ENCODE measurements at places on chromosomes 6 and 20. TPM values are rescaled to one million over a fixed set of nuclear protein-coding genes. Genes with fewer than 3 reads are reported as not detected.
A peak's percentile ranks its signal among the peaks of the same experiment; 100 is the strongest.

BCKDHB gene
- 23.8 TPM for total RNA-seq

RNASET2 gene
- total RNA-seq, result 41.5 TPM

RBBP8NL gene
- 13.5 TPM for total RNA-seq

BPI gene
- not detected for total RNA-seq

HLA-DMA gene
- 2.1 TPM for total RNA-seq

BCAS1 gene
- 0.20 TPM for total RNA-seq

HLA-F gene
- total RNA-seq, result 2.5 TPM

GJE1 gene
- total RNA-seq, result not detected

FAM83B gene
- 12.2 TPM for total RNA-seq

COL19A1 gene
- 0.18 TPM for total RNA-seq

BNIP5 gene
- not detected for total RNA-seq

DNA sequence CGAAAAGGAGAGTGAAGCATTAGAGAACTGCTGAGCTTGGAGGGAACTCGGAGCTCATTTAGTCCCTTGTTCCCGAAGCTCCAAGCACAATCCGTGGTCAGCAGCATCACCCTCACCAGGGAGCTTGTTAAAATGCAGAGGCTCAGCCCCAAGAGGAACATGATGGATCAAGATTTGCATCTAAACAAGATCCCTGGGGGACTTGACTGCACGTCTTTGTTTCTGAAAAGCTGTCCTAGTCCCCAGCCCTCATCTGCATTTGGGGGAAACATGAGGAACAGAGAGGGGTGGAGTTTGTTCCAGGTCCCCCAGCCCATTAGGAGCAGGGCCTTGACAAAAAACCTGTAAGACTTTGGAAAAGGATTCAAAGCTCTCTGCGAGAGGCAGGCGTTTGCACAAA is 4.1 kb upstream of the LBP start:
- no peak for DNase-seq

DNA sequence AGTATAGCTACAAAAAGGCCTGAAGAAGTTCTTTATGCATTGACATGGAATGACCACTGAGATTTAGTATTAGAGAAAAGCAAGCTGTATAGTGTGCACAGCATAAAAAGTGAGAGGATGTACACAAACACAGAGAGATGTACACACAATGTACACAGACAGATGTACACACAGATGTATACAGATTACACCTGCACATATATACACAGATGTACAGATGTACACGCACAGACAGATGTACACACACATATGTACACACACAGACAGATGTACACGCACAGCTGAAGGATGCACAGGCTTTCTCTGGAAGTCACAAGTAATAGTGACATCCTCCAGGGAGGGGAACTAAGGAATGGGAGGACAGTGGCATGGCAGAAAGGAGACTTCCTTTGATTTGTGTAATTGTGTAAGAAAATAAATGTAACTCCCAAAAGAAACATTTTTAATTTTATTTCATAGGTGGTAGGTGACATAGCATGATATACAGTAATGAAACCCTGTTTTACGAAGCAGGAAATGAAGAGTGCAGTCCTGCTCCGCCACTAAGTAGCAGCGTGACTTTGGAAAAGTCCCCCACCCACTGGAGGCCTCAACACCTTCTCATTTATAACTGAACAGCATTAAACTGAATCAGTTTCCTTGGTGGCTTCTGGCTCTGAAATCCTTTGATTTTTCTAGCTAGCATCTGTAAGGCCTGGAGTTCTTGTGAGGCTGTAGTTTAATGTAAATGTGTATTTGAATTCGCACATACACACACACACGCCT is 14.1 kb downstream of the NFATC2 start:
- no peak for DNase-seq

DNA sequence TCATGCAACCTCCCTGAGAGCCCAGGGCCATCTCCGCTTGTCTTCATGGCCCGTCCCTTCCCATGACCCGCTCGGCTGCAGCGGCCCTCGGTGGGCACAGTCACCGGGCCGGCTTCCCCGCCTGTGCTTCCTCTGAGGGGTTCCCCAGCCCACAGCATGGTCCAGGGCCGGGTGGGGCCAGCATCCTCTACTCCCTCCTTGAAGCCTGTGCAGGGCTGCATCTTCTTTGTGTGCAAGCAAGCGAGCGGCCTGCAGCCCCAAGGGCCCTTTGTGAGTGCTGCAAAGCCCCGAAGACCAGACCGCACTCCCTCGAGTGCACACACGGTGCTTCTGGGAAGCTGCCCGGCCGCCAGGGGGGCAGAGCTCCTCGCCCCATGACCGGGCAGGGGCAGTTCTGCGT is 265.8 kb downstream of the TAF4 start:
- no peak for DNase-seq

GRCh38 chr20:2080532-2081224 is 20.9 kb upstream of the STK35 start:
- DNase-seq, result no peak

DNA sequence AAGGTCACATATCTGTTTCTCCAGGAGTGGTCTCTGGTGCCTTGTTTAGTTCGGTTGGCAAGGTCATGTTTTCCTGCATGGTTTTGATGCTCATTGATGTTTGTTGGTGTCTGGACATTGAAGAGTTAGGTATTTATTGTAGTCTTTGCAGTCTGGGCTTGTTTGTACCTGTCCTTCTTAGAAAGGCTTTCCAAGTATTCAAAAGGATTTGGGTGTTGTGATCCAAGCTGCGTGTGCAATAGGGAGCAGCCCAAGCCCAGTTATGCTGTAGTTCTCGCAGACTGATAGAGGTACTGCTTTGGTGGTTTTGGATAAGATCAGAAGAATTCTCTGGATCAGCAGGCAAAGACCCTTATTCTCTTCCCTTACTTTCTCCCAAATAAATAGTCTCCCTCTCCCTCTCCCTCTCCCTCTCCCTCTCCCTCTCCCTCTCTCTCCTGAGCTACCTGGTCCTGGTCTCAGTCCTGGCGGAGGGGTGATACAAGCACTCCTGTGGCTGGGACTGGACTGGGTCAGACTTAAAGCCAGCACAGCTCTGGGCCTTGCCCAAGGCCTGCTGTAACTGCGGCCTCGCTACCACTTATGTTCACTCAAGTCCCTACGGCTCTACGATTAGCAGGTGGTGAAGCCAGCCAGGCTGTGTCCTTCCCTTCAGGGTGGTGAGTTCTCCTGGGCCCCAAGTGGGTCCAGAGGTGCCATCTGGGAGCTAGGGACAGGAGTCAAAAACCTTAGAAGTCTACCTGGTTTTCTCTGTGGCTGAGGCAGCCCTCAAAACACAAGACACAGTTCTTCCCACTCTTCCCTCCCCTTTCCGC is 27.3 kb upstream of the GRM4 start:
- peak; percentile 34 for DNase-seq

- no peak for DNase-seq
Measured at GRCh38 chr6:56838965-56839364, 115.9 kb upstream of the BEND6 start.

- DNase-seq, result no peak
Measured at GRCh38 chr6:10276106-10276505, 138.8 kb downstream of the TFAP2A start.

- DNase-seq, result no peak
Measured at GRCh38 chr20:36467076-36467999, 74.0 kb upstream of the MYL9 start.

DNA sequence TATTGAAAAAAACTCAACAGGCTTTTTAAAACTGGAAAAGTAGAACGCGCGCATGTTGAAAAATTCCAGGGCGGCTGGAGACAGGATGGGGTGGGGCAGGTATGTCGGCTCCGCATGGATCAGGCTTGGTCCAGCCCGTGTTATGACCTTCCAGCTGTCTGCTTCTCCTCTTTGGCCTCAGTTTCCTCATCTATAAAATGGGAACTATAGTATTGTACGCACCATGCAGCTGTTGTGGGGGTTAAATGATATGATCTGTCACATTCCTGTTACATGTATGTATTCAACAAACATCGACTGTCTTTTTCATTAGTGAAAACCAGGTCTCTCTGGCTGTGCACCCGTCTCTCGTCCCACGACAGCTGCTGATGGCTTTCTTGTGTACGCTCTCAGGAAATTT is 18.8 kb downstream of the PHACTR3 start:
- no peak for DNase-seq

DNA sequence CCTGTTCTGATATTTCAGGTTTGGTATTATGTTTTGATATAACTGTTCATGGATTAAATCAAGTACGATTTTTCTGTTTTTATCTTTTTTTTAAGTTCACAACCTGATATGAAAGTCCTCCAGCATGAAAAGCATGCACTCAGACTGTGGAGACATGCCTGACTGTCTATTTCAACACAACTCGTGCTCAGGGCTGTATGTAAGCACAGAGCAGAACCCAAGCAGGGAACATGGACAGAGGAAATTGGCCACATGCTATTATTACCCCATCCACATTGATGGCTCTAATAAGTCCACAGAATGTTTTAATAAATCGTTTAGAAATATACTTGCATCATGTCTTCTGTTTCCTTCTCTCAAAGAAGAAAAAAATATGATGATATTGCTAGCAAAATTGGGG is 730.4 kb downstream of the C6orf118 start:
- DNase-seq, result no peak

GRCh38 chr20:37236462-37236861 is 25.2 kb downstream of the GHRH start:
- DNase-seq, result no peak

DNA sequence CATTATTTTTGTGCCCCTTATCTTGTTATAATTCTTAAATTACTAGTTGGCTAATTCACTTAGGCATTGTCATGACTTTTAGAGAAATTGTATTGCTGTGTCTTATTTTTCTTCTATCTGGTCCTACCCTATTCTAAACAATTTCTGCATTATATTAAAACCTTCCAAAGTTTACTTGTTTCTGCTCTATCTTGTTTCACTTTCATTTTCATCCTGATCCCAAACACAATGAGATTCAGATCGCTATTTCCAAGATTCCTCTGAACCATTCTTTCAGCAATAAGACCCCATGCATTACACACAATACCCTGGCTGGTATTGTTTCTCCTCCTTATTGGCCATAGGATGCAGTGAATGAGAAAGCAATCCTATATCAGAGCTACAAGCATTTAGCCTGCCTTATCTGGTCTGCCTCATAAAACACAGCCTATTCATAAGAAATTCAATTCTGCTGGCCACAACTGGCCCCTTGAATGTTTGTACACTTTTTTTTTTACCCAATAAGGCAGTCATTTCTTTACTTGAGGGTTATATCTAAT is 69.9 kb upstream of the POU3F2 start:
- DNase-seq, result no peak

DNA sequence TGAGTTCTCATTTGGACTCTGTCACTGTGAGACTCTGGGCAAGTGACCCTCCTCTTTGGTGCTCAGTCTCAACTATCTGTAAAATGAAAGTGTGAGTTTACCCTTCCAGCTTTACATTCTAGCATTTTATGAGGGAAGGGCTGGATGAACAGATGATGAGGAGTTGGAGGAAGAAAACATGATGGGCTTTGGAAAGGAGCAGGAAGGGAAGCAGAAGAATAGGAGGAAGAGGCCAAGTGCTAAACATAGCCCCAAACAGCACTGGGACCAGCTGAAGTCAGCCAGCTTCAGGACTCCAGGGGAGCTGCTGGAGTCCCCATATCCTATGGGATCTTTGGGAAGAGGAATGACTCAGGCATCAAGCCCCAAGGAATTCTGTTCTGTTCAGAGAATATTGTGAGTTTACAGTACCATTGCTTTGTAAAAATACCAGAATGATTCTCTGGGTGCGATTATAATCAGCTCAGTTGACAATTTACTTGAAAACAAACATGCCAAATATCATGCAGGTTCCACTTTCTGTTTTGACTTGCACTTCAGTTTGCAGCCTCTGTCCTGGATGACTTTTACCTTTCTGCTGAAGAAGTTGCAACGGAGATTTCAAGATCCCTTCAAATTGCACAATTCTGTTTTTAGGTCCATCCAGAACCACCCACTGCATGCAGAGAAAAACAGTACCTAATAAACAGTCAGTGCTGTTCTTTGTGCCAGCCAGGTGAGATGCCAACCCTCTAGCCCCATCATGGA is 3.2 kb downstream of the CD40 start:
- no peak for DNase-seq

- DNase-seq, result no peak
Measured at GRCh38 chr6:71460933-71461332, 172.3 kb downstream of the OGFRL1 start.

- DNase-seq, result no peak
Measured at GRCh38 chr6:131424016-131424415, 149.0 kb upstream of the ARG1 start.

DNA sequence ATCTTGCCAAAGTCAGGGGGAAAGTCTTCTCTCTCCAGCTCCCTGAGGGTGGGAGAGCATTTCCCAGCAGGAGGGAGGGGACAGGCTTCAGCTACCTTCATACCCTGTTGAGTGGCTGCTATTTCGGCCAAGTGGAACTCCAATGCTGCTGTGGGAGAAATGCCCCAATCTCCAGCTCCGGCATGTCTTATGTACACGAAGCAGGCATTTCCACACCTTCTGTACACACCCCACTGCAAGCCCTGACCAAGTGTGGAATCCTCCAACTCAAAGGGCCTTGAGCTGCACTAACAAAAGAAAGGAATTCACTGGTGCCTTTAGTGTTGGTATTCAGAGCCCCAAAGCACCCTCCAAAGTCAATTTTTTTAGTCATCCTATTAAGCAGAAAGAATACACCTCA is 313.6 kb upstream of the NT5E start:
- DNase-seq, result no peak

- DNase-seq, result no peak
Measured at GRCh38 chr20:51379601-51380341, 162.7 kb downstream of the NFATC2 start.

- DNase-seq, result no peak
Measured at GRCh38 chr20:44167736-44168135, 19.3 kb downstream of the JPH2 start.

DNA sequence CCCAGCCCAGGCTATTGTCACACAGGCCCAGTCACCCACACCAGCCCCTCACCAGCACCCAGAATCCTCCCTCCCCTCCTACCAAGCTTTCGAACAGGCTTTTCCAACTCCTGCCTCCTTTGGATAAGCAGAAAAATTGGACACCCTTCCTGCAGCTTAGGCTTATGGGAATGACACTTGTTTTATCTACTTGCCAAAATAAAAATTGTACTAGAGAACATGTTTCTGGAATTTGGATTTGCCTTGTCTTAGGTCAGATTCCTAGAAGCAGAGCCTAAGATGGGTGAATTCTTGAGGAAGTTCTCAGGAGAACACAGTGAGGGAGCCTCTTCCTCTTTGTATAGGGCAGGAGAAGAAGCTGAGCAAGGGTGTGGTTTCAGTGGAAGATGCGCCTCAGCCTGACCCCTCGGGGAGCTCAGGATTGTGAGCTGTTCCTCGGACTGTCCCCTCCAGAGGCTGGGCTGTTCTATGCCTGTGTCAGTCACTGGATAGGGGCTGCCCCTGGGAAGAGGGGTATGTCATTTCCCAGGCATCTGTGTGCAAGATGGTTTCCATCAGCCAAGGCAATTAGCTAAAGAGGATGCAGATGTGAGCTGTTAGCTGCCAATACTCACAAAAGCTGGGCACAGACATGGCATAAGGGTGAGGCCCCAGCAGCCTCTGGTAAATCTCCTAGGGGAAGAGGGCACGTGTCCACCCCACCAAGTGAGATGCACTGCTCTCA is 33.9 kb downstream of the ITPR3 start:
- no peak for DNase-seq

- DNase-seq, result no peak
Measured at GRCh38 chr6:158752613-158753012, 66.6 kb downstream of the EZR start.

GRCh38 chr6:147078602-147079001 is 125.6 kb upstream of the STXBP5 start:
- no peak for DNase-seq

Measured in mesothelial cell of epicardium (in vitro differentiated cells).